Forelimb muscle (tissue), 1 donor: ENCODE measurements at places on chromosomes 12 and 14.

- no peak for DNase-seq
Observed at GRCh38 chr12:31603546-31604009, 12.6 kb upstream of the DENND5B start.

GRCh38 chr12:57846285-57846576 lies 298 bp downstream of the CTDSP2 start:
- no peak for DNase-seq

- DNase-seq, result no peak
Observed at GRCh38 chr12:114685869-114686268, 1.9 kb upstream of the TBX3 start.

- no peak for DNase-seq
Observed at GRCh38 chr14:95562892-95563685, 28.2 kb downstream of the GLRX5 start.

GRCh38 chr12:131101703-131102492 lies 148.2 kb downstream of the ADGRD1 start:
- no peak for DNase-seq

DNA sequence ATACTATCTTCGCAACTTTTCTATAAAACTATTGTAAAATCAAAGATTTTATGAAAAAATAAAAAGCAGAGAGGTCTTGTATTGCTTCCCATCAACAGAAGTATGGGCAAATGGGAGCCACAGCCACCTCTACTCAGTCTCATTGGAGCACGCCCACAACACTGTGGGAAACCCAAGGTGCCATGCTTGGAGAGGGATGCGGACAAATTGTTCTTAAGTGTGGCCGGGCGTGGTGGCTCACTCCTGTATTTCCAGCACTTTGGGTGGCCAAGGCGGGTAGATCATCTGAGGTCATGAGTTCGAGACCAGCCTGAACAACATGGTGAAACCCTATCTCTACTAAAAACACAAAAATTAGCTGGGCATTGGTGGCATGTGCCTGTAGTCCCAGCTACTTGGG lies 498.2 kb upstream of the SOX5 start:
- DNase-seq, result no peak

- DNase-seq, result no peak
Observed at GRCh38 chr14:98634043-98634820, 637.8 kb downstream of the BCL11B start.

DNA sequence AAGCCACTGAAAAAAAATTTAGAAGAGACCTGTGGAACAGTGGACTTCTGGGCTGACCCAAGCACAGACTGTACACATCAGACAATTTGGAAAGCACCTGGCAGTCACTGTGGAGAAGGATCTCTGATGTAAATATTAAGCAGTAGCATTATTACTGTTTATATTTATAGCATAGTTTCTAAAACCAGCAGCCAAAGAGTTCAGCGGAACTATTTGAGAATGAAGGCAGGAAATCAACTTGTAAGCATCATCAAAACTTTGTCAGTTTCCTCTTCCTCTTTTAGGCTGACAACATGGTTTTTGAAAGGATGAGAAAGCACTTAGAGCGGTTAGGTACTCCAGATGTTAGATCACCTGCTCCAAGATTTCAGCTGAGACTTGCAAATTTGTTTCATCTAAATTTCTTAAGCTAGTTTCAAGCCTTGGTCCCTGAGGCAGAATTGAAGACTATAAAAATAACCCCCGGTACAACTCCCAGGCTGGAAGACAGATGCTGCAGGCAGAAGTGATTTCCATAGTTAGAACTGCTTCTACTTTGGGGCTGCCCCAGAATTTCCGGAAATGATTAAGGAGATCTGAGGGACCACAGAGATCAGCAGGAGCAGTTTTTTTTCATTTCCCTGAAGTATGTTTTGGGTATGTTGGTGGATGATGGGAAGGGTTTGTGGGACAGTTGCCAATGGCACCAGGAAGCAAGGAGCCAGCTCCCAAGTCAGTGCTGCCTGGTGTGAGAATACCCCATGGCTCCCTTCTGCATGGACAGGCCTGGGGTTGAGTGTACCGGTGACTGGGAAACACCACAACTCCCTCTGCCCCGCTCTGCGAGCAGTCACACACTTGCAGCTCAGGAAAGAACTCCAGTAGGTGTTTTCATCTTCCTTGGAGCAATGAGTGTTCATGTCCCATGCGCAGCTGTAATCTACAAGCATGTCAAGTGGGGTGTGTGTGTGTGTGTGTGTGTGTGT lies 354.5 kb downstream of the NUAK1 start:
- no peak for DNase-seq

- no peak for DNase-seq
Observed at GRCh38 chr12:3319723-3320492, 171.1 kb upstream of the PRMT8 start.

DNA sequence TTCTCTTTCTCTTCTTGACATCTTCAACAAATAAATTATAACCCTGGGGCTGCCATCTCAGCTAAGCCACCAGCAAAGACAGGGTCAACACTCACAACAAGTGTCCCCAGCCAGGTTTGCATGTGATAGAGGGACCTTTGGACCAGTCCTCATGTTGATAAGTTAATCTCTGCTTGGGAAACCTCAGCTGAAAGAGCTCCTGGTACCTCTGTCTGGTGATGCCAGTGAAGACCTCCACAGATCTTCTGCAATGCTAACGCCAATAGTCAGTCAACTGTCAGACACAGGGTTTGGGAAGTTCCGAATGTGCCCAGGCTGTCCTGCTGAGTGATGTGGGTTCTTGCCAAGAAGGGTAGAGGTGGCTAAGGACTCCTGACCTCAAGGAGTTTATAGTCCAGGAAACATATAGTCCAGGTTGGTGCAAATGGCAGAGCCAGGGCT lies 179.8 kb upstream of the GZMB start:
- no peak for DNase-seq

DNA sequence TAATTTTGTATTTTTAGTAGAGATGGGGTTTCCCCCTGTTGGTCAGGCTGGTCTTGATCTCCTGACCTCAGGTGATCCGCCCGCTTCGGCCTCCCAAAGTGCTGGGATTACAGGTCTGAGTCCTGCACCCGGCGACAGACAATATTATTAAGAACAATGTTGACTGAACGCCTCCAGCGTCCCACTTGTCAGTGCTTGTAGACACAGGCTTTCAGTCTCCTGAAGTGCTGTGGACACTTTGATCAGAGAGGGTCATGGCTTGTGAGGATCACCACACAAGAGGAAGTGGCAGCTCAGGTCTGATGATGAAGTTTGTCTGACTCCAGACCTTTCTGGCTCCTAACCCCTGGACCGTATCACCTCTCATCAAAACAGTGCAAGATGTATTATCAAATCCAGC lies 114.6 kb downstream of the CHST11 start:
- DNase-seq, result no peak

- DNase-seq, result peak; percentile 20
Observed at GRCh38 chr12:131491916-131492490, 218.9 kb upstream of the SFSWAP start.

- no peak for DNase-seq
Observed at GRCh38 chr12:115572440-115572839, 705.1 kb downstream of the MED13L start.

GRCh38 chr12:82426081-82426480 lies 67.8 kb downstream of the METTL25 start:
- DNase-seq, result no peak

DNA sequence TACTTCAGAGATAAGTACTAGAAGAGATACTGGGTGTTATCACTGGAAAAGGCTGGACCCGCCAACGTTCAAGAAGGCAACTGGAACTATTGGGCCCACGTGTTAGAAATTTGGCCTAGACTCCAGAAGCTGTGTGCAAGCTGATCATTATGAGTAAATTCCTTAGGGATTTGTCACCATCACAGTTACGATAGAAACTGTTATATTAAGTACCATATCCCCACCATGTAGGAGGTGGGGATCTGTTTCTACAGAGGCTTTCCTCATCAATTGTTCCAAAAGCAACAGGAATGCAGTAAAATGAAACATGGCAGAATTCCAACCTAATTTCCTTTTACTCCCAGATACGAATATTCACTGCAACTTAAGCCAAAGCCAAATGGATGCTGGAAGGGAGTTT lies 170.7 kb downstream of the NOVA1 start:
- DNase-seq, result no peak

DNA sequence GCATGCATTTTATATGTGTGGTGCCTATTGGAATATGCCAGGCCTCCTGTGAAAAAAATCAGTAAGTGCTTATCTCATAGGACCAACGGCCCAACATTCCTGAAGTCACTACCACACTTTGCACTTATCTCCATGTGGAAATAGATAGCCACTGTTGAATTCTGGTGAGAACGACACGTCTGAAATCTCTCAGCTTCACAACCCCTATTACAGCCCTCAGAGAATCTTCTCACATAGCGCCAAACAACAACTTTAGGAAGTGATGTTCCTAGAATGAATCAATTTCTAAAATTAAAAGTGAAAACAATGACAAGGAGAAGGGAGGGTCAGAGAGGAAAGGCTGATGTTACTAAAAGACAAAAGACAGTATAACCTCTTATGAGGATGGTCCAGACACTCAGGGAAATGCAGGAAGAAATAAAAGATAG lies 270.8 kb upstream of the BTG1 start:
- DNase-seq, result no peak

- DNase-seq, result peak; percentile 81
Observed at GRCh38 chr12:42612231-42612613, 22.7 kb upstream of the PRICKLE1 start.

DNA sequence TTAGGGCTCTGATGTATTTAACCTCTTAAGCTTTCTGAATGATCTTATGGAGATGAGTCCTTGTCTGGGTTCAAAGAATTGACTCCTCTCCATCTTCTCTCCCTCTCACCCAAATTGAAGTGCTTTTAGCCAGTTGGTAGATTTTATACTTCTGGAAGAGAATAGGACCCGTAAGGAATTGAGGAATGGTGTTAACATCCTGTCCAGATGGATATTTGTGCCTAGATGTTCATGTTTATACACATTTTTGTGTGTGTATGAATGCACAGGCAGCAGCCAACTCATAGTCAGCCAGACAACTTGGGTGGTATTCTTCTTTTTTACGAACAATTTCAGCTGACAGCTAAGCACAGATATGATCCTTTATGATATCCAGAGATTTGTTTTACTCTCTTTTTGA lies 449.6 kb upstream of the RGS6 start:
- no peak for DNase-seq

DNA sequence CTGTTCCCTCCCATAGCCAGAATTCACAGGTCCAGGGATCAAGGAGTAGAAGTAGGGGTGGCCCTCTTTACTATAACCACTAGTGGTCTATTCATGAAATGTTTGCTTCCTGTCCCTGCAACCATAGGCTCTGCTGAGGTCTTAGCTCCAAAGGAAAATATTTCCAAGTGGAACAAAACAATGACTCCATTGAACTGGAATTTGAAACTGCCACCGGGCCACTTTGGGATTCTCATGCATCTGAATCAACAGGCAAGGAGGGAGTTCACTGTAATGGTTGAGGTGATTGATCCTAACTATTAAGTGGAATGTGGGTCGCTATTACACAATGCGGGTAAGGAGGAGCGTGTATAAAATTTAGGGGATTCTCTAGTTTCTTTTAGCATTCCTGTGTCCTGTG lies 197.0 kb downstream of the ETNK1 start:
- no peak for DNase-seq

DNA sequence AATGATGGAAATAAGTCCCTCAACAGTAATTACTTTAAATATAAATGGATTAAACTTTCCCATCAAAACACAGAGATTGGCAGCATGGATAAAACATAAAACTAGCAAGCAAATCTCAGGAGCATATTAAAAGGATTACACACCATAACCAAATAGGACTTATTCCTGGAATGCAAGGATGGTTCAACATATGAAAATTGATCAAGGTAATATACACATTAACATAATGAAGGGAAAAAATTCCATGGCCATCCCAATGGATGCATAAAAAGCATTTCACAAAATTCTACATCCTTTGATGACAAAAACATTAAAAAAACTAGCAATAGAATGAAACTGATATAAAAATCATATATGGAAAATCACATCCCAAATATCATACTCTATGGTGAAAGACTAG lies 13.6 kb downstream of the CACNA2D4 start:
- DNase-seq, result no peak

GRCh38 chr14:94643316-94644101 lies 31.3 kb downstream of the SERPINA3 start:
- no peak for DNase-seq

- no peak for DNase-seq
Observed at GRCh38 chr14:32011225-32011624, 65.9 kb upstream of the ARHGAP5 start.

DNA sequence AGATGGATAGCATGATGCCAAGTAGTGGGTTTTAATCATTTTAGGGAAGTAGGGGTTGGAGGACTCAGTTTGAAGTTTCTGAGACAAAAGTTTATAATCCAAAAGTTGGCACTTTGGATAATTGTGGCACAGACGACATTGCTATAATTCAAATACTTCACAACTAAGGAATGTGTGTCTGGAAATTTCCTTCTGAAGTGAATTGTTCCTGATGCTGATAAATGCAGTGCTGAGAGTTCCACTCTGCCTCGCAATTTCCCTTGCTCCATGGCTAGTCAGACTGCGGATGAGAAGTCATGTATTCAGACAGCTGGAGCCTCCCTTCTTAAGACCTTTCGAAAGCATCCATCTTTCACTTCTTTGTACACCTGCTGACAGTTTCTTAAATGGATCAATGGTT lies 393.3 kb upstream of the PRICKLE1 start:
- no peak for DNase-seq

GRCh38 chr12:108724890-108725151 lies 6.5 kb downstream of the CORO1C start:
- DNase-seq, result no peak

GRCh38 chr12:3362737-3363136 lies 128.3 kb upstream of the PRMT8 start:
- no peak for DNase-seq

DNA sequence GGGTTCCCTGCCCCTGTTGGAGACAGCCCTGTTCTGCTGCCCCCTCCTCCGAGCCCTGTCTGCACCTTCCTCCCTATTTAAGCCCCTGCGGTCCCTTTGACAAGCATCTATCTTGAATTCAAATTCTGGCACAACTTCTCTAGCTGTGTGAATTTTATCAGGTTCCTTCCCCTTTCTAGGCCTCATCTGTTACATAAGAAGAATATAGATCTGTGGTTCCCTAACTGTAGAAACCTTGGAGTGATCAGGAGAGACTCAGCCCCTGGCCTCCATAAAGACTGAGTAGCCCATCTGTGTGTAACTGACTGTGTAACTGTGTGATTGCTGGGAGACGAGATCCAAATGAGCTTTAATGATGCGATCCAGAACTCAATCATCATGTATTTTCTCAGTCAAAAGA lies 13.0 kb upstream of the RACGAP1 start:
- no peak for DNase-seq

DNA sequence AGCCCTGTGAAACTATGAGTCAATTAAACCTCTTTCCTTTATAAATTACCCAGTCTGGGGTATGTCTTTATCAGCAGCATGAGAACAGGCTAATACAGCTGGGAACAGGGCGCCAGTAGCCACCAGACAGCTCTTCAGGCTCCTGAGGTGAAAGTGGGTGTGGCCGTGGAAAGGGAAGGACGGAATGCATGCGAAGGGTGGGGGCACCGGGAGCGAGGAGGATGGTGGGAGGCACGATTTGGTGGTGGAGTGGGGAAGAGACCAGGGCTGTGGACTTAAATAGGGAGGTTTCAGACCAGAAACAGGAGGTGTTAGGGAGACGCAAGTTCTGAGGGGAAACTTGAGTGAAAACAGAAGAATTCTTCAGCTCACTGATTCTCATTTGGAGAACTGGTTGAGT lies 44.1 kb upstream of the CHST11 start:
- no peak for DNase-seq

- DNase-seq, result no peak
Observed at GRCh38 chr14:24481622-24482324, 26.3 kb downstream of the CMA1 start.

GRCh38 chr12:99611117-99611516 lies 36.4 kb upstream of the GARIN6 start:
- DNase-seq, result no peak
